ENCODE measurements at places on chromosomes 1 and 21.

- no peak for DNase-seq
Measured at GRCh38 chr1:1997576-1997975, 6.0 kb downstream of the CFAP74 start.

DNA sequence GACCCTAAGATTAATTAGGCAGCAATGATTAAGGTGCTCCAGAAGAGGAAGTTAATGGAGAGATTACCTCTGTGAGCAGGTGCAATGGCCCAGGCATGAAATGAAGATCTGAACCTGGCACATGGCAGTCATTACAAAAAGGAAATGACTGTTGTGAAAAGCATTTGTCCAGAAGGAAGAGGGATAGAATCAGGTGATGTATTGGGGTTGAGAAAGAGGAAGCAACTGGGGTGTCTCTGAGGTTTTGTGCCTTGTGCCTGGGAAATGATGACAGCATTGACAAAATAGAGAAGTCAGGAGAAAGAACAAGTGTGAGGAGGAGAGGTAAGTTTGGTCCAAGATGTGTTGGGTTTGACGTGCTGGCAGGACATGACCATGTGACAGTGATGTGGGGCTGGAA lies 5.6 kb downstream of the CRCT1 start:
- DNase-seq = no peak

- DNase-seq = no peak
Measured at GRCh38 chr1:32771561-32772280, 45.4 kb downstream of the YARS1 start.

GRCh38 chr1:41015897-41016470 lies 5.5 kb downstream of the SLFNL1 start:
- no peak for DNase-seq

GRCh38 chr21:37575580-37575979 lies 209.0 kb downstream of the DYRK1A start:
- DNase-seq = no peak

GRCh38 chr1:109253803-109254620 lies 4.7 kb downstream of the CELSR2 start:
- DNase-seq = no peak

DNA sequence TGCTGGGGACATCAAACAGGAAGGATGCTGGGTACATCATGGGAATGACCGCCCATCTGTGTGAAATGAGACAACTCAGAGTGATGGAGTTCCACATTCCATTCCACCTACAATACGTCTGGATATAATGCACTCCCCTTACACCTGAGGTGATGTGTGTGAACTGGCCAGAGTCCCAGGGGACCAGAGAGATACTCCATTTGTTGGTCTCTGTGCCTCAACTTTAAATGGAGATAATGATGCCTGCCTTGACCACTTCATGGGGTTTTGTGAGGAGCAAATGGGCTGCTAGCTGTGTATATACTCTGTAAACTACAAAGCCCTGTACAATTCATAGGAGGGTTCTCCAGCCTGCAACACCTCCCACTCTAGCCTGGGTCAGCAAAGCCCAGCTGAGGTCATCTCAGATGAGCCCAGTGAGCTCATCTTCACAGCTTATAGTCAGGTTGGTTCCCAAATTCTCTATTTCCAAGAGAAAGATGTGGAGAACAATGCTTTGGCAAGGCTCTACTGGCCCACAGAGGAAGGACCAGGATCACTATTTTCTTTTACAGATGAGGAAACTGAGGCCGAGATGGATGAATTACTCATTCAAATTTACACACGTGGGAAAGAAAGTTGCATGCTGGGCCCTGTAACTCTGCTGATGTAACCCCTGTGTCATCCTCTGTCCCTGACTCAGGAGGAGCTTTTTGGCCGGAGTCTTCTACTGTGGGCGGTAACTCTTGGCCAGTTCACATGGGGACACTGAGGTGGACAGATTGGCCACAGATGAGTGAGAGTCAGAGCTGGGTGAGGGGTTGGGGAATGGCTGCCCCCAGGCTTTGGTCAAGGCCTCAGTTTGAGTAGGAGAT lies 105.6 kb upstream of the GCLM start:
- no peak for DNase-seq

DNA sequence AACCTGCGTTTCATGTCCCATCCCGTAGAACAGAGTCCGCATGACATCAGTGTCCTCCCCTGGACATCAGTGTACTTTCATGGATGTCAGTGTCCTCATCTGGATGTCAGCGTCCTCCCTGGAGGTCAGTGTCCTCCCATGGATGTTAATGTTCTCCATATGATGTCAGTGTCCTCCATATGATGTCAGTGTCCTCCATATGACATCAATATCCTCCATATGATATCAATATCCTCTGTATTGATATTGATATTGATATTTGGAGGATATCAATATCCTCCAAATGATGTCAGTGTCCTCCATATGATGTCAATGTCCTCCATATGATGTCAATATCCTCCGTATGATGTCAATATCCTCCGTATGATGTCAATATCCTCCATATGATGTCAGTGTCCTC lies 284.9 kb downstream of the AJAP1 start:
- no peak for DNase-seq

DNA sequence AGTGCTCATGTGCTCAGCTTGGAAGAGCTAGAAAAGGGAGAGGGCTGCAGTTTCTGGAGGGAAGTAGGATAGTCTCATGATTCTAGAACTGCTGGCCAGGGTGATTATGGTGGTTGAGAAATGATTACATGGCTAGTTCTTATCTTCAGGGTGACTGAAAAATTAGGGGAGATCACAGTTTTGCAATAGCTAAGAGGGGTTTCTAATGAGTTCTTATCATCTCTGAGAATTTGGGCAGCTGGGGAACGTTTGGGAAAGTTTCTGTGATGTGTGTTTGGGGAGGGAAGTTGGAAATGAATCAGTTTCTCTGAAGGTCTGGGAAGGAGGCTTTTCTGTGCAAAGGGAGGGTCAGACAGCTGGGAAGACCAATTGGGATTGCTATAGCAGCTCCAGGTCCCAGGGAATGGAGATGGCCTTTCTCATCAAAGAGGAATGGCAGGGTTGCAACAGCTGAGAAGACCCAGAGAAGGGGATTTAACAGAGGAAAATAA lies 7.6 kb upstream of the RHOU start:
- DNase-seq = no peak

- DNase-seq = no peak
Measured at GRCh38 chr1:199747984-199748383, 279.5 kb upstream of the NR5A2 start.

DNA sequence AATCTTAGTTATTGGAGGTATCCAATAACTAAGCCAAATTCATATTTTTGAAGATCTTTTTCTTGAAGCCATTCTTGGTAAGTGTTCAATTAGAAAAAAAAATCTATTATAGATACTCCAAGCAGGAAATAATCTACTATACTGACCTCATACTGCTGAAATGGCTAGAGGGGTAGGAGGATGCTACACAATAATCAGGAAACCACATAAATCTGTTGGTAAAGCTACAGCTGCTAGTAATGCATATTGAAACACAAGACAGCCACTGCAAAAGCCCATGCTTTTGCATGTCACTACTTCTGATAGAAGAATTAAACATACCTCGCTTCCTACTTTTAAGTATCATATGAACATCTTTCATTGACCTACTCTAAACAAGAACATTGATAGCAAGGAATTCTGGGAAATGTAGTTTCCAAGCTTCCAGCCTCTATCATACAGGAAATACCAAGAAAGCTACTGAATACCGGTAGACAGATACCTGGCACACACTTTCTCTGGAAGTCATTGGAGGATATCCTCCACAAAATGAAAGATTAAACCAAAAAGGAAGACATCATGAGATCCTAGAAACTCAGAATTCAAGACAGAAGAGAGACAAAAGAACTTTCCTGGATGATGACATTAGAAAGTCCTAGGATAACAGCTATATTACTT lies 103.0 kb upstream of the VAV3 start:
- no peak for DNase-seq

- DNase-seq = no peak
Measured at GRCh38 chr1:188170411-188170810, 1341.7 kb downstream of the PLA2G4A start.

DNA sequence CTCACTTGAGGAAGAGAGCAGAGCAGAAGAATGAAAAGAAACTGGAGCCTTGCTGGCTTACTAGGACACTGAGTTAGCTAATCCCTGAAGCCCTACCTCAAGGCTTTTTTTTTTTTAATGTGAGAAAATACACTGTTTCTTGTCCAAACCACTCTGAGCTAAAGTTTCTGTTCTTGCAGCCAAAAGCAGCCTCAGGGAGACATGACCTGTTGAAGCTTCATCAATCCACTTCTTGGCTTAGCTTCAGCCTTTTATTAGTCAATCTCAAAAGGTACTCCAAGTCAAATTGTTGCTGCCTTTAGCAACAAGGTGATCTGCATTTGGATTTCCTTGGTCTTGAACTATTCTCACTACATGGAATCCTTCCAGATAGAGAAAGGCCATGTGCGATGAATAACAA lies 33.7 kb downstream of the CCDC185 start:
- no peak for DNase-seq

DNA sequence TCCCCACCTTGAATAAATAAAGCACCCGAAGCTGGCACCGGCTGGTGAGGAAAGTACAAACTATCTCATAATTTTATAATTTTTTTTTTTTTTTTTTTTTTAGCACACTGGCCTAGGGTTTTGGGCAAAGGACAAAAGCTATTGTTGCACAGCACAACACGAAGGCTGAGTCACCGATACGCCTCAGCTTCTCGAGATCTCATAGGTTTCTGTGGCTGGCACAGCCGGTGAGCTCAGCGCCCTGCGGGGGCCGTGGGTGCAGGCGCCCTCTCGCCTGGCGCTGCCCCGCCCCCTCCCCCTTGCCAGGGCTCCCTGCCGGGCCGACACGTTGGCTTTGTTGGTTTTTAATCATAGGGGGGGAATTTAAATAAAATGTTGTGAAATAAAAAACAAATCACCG lies 17.2 kb downstream of the CASZ1 start:
- DNase-seq = no peak

- no peak for DNase-seq
Measured at GRCh38 chr1:158059984-158060383, 66.5 kb downstream of the KIRREL1 start.

GRCh38 chr1:205967554-205968335 lies 24.5 kb upstream of the SLC26A9 start:
- no peak for DNase-seq

DNA sequence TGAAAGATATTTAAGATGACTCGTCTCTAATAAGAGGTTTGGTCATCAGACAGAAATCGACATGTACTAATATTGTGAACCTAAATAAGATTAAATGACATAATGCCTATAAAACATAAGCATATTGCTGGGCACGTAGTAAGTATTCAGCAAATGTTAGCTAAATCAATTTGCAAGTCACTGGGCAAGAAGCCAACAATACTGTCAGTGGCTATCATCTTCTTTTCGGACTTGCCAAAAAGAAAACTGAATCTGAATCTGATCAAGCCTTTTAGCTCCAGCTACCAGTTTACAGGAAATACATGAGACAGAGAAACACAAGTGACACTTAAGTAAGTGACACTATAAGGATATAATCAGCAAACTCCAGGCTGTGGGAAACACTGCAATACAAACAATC lies 46.0 kb downstream of the RPL5 start:
- DNase-seq = no peak

- no peak for DNase-seq
Measured at GRCh38 chr21:22650226-22650625, 1652.0 kb downstream of the NCAM2 start.

DNA sequence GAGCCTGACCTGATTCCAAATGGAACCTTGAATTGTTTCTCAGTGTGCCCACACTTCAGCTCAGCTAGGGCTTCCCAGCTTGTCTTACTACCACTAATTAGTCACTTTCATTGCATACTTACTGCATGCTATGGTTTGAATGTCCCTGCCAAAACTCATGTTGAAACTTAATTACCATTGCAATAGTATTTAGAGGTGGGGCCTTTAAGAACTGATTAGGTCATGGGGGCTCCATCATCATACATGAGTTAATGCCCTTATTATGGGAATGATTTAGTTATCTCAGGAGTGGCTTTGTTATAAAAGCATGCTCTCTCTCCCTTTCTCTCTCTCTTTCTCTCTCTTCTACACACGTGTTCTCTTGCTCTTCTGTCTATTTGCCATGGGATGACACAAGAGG lies 68.3 kb downstream of the NENF start:
- no peak for DNase-seq

DNA sequence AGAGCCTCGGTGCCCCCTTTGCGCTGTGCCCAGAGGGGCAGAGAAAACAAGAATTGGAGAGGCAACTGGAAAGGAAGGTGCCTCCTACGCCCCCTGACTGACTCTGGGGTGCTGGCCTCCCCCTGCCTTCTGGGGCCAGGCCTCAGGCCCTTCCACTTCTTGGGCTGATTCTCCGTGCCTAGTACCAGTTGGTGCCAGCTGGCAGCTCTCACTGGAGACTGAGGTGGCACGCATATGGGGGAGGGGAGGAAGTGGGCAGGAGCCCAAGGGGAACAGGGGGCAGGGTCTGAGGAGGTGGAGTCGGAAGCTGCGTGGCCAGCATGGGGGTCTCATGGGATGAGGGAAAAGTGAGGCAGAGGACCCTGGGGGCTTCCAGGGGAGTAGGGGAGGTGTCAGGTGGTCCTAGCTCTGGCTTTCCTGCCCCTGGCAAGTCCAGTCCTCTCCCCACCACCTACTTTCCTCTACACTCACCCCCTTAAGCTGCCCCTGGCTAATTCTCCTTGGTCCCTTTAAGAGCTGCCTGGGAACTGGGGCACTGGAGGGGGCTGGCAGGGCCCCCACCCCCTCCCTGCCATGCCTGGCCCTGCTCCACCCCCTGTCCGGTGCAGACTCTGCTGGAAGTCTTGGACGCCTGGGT lies 6.5 kb upstream of the SEMA4A start:
- no peak for DNase-seq

- DNase-seq = no peak
Measured at GRCh38 chr1:8076176-8076575, 50.1 kb upstream of the ERRFI1 start.

- no peak for DNase-seq
Measured at GRCh38 chr1:64405833-64406232, 64.1 kb upstream of the CACHD1 start.

DNA sequence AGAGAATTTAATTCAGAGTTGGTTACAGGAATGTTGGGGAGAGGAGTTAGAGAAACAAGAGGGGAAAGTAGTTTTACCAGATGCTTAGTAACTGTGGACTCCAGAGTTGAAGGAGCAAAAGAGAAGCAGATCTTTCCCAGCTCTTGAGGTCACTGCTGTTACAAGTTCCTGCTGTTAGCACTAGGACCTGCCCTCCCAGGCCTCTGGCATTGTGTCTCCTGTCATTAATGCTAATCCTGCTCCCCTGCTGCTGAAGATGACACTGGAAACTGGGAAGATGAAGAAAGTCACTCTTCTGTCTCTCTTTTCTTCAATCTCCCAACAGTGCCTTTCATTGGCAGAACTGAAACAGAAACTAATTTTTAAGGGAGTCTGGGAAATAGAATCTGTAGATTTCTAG lies 845.6 kb downstream of the ADGRL2 start:
- DNase-seq = no peak
